ENCODE measurements at places on chromosomes 2 and 18. TPM values are rescaled to one million over a fixed set of nuclear protein-coding genes. Genes with fewer than 3 reads are reported as not detected.

ELMOD3 gene
- 149 TPM for total RNA-seq

CCBE1 gene
- total RNA-seq, result 4.0 TPM

PAX3 gene
- total RNA-seq, result 0.29 TPM

DNA sequence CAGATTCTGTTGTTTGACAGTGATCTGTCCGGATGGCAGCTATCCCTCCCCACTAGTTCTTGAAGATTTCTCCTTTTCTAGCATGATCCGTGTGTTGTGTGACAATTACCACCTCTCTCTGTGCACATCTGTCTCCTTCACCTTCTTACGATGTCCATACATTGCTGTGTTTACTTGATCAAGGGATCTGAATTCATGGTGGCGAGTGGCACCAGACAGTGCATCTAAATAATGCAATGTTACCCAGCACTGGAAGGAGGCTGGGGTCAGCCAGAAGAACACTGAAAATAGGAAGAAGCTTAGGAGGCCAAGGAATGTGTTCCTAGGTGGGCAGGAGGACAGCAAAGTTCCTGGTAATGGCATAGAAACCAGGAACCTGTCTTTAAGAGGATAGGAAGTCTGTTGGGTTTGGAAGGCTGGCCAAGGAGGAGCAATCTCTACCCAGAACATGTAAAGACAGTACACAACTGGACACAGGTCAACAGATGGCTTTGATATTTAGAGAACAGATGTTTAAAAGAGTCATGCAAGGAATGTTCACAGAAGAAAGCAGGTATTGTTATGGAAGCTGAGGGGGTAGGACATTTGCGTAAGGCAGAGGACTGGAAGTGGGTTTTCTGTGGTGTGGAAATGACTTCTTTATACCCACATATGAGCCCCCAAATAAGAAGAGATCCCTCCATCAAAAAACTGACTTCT, 126.4 kb downstream of the HRH4 start:
- no peaks in the 10 kb centered on the region for H3K36me3 ChIP-seq
- H3K27me3 ChIP-seq, result no peaks in the 10 kb centered on the region
- H3K4me3 ChIP-seq, result no peak overlapping the region
- no peak for DNase-seq
- no peak overlapping the region for H3K27ac ChIP-seq

DNA sequence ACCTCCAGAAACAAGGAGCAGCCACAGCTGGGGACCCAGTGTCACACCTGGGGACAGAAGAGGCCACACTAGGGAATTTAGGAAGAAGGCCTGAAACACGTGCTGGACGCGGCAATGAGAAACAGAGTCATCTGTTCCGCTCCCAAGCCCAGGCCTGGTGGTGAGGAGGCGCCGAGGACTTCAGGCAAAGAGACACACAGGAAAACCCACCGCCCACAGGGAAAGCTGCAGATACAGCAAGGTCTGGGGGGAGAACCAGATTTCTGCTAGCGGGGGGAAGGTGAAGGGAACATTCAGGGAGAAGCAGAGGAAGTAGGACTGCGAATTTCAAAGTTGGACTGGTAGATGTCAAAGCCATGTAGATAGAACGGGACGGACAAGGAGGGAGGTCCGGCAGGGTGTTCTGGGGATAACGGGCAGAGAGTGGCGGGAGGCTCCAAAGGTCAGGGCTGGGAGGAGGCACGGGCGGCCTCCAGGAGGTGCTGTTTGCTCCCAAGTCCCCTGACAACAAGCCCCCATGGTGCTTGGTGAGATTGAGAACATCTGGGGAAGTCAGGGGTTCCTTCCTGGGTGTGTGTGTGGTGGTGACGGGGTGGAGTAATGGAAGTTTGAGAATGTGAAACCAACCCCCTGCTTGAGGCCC, 351.7 kb upstream of the MYT1L start:
- no peaks in the 10 kb centered on the region for H3K4me1 ChIP-seq
- DNase-seq, result no peak
- no peaks in the 10 kb centered on the region for H3K27me3 ChIP-seq
- H3K27ac ChIP-seq, result no peak overlapping the region
- H3K36me3 ChIP-seq, result no peaks in the 10 kb centered on the region

- H3K27me3 ChIP-seq, result no peaks in the 10 kb centered on the region
- H3K36me3 ChIP-seq, result no peaks in the 10 kb centered on the region
- H3K4me1 ChIP-seq, result no peaks in the 10 kb centered on the region
Measured at GRCh38 chr2:23699580-23699925, 227.4 kb downstream of the ATAD2B start.

DNA sequence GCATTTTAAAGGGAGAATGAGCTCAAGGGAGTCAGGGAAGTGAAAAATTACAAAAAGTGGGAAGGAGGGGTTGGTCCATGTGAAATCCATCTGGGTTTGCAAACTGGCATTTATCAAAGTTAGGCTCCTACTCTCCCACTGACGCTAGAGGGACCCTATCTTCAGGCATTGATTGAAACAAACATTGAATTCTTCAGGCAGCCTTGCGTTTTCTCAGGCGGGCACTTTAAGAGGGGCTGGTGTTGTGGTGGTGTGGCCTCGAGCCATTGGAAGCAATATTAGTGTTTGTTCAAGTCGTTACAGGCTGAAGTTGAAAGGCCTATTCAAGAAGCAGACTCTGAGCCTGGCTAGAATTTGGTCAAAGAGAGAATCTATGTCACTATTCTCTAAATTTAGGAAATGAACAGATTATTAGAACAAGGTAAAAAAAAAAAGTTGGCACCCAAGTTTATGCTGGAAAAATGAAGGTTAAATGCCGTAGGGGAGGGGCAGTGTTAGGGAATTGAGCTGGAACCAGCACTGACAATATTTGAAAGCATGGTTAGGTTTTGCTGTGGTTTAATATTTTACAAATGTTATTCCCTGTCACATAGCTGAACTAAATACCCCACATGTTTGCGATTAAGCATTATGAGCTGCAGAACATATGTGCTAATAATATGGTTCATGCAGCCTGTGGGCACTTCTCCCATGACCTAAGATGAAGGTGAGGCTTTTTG, 36.8 kb downstream of the STON1 start:
- H3K4me1 ChIP-seq, result no peaks in the 10 kb centered on the region
- H3K27ac ChIP-seq, result no peak overlapping the region
- H3K27me3 ChIP-seq, result no peaks in the 10 kb centered on the region
- no peak overlapping the region for H3K4me3 ChIP-seq
- H3K36me3 ChIP-seq, result no peaks in the 10 kb centered on the region

DNA sequence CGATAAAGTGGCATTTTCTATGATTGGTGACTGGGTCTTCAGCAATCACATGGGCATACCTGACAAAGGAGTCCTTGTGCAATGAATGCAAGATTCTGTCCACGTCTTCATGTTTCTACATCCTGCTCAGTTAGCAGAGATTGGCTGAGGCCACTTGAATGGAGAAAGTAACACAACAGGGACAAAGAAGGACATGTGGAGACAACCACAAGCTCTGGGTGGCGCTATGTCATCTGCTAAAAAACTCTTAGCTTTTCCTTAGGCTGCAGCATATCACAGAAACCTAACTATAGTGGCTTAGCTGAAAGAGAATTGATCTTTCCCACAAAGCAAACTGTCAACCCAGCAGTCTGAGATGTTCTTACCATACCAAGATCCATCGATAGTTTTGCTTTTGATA, 1109.7 kb downstream of the SOCS6 start:
- H3K27me3 ChIP-seq, result no peaks in the 10 kb centered on the region
- H3K27ac ChIP-seq, result no peak overlapping the region
- no peaks in the 10 kb centered on the region for H3K36me3 ChIP-seq
- DNase-seq, result no peak
- H3K4me1 ChIP-seq, result no peaks in the 10 kb centered on the region
- no peak overlapping the region for H3K4me3 ChIP-seq

- no peak overlapping the region for H3K27ac ChIP-seq
- H3K4me1 ChIP-seq, result no peaks in the 10 kb centered on the region
- H3K27me3 ChIP-seq, result no peaks in the 10 kb centered on the region
- no peak overlapping the region for H3K4me3 ChIP-seq
- DNase-seq, result no peak
Measured at GRCh38 chr2:11633923-11634478, 36.0 kb downstream of the NTSR2 start.

DNA sequence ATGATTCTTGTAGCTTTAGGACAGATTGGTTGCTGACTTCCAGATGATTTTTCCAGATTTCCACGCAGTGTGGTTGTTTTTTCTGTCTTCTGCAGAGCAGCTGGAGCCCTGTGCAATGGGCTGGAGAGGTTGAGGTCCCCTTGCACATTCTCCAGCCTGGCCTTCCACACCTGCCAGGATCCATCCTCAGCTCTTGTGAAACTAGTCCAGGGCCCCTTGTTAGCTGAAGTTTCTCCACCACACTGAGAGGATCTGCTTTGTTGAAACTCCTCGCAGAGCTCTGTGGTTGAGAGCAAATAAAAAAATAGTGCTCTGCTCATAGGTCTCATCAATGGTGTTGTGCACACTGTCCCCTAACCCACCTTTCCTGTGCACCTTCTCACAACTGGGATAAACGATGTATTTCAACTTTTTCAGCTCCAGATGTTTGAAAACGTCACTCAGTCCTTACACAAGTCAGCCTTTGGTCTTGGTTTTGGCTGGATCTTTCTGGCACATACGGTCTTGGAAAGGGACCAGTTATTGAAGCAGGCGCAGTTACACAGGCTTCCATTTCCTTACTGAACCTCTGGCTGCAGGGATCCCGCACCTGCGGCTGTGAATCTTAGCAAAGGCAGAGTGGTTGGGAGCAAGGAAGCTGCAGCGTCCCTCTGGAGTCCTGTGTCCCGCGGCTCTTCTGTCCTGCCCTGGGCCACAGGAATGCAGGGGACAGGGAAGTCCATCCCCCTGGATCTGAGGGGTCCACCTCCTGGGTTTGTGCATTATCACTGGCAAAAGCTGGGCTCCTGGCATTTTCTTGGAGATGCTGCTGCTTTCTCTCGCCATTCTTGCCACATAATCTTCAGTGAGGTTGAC, 272.0 kb upstream of the DSEL start:
- DNase-seq, result no peak
- H3K36me3 ChIP-seq, result no peaks in the 10 kb centered on the region
- H3K27me3 ChIP-seq, result no peaks in the 10 kb centered on the region
- H3K4me1 ChIP-seq, result no peaks in the 10 kb centered on the region

- DNase-seq, result peak; percentile 21
- H3K4me3 ChIP-seq, result peak overlapping the region; percentile 86
- H3K27ac ChIP-seq, result peak overlapping the region; percentile 99
- H3K36me3 ChIP-seq, result no peaks in the 10 kb centered on the region
- H3K4me1 ChIP-seq, result no peaks in the 10 kb centered on the region
Measured at GRCh38 chr2:226835420-226835795, 446 bp upstream of the RHBDD1 start.

DNA sequence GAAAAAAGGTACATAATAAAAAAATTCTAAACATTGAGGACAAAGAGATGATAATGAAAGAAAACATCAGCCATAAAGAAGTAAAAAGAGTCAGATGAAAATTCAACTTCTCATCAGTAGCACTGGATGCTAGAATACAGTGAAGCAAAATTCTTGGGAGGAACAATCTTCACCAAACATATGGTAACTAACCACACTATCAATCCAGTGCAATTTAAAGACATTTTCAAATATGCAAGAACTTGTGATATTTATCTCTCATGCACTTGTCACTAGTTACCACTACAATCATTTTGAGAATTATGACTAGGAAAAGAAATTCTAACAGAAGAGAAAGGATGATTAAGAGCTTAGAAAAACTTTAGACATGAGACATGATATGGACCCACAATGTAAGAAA, 127.4 kb downstream of the RTTN start:
- no peak for DNase-seq
- no peaks in the 10 kb centered on the region for H3K4me1 ChIP-seq
- no peak overlapping the region for H3K27ac ChIP-seq

- no peak for DNase-seq
- H3K27ac ChIP-seq, result no peak overlapping the region
- H3K36me3 ChIP-seq, result no peaks in the 10 kb centered on the region
- H3K27me3 ChIP-seq, result no peaks in the 10 kb centered on the region
- no peak overlapping the region for H3K4me3 ChIP-seq
Measured at GRCh38 chr2:197251576-197251975, 59.0 kb downstream of the ANKRD44 start.

DNA sequence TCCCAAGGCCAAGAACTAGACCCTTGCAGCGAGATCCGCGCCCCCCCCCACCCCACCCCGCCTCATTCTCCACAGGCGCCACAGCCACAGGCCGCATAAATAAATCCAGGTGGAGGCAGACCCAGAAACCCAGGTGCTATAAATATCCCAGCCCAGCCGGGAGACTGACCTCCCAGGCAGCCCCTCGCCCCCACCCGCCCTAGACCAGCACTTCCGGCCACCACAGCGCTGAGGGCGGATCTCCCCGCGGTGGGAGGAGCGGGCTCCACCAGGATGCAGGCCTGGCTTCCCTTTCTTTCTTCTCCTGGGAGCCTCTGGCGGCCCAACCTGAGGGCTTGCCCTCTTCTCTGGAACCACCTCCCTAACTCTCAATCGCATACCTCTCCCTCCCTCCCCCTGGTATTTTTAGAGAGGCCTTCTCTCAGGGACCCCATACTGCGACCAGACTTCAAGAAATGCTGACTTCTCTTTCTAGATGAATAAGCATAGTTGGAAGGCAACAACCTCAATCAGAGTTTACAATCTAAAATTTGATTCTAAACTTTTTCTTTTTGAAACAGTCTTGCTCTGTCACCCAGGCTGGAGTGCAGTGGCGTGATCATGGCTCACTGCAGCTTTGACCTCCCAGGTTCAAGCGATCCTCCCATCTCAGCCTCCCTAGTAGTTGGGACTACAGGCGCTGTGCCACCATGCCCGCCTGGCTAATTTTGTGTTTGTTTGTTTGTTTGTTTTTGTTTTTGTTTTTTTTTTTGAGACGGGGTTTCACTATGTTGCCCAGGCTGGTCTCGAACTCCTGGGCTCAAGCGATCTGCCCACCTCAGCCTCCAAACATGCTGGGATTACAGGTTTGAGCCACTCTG, 55.0 kb downstream of the PKDCC start:
- no peaks in the 10 kb centered on the region for H3K36me3 ChIP-seq
- no peaks in the 10 kb centered on the region for H3K27me3 ChIP-seq
- H3K4me1 ChIP-seq, result peaks cover 8% of the 10 kb centered on the region
- H3K4me3 ChIP-seq, result peak overlapping the region; percentile 78

- DNase-seq, result no peak
- no peak overlapping the region for H3K4me3 ChIP-seq
- H3K27me3 ChIP-seq, result no peaks in the 10 kb centered on the region
- H3K4me1 ChIP-seq, result no peaks in the 10 kb centered on the region
- H3K36me3 ChIP-seq, result no peaks in the 10 kb centered on the region
Measured at GRCh38 chr2:171590116-171590515, 67.8 kb downstream of the CYBRD1 start.

DNA sequence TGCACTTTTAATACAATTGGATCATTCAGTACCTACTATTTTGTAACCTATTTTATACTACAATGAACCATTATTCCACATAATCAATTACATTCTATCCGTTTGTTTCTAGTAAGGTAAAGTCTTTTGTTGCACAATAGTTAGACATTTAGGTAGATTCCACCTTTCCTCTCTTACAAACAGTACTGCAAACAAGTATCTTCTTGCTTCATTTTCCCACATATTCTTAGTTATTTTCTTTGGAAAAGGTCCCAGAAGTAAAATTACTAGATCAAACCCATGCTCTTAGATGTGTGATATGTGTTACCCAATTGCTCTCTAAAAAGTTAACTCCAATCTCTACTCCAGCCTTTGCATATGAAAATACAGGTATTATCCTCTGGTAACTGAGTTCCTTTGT, 49.6 kb downstream of the SPIRE1 start:
- H3K27ac ChIP-seq, result peak overlapping the region; percentile 1
- no peaks in the 10 kb centered on the region for H3K27me3 ChIP-seq
- no peaks in the 10 kb centered on the region for H3K4me1 ChIP-seq
- H3K4me3 ChIP-seq, result no peak overlapping the region

All from breast epithelium (tissue), 4 donors.